ENCODE measurements at places on chromosomes 7 and 10.

GRCh38 chr10:79266084-79266483 lies 81.2 kb upstream of the PPIF start:
- no peaks in the 10 kb centered on the region for H3K36me3 ChIP-seq
- no peak overlapping the region for H3K4me3 ChIP-seq
- H3K4me1 ChIP-seq = peaks cover 19% of the 10 kb centered on the region
- H3K27ac ChIP-seq = peak overlapping the region; percentile 76

DNA sequence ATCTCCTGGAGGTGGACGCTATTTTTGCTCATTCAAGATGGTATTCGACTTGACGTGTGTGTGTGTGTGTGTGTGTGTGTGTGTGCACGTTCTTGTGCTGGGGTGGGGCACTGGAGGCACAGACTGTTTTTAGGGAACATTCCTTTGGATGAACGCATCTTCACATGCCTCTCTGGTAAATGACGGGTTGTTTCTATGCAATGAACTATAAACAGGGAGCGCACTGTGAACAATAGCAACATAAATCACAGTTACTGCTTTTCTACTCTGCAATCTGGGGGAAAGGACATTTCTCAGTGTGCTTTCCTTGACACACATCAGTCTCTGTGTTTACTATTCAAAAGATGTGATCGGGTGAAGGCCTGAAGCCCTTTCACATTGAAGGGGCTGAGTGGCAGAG lies 120.1 kb upstream of the PITRM1 start:
- H3K4me1 ChIP-seq = peaks cover 7% of the 10 kb centered on the region

GRCh38 chr10:43380610-43381222 lies 9.3 kb downstream of the FXYD4 start:
- no peaks in the 10 kb centered on the region for H3K36me3 ChIP-seq
- no peaks in the 10 kb centered on the region for H3K27me3 ChIP-seq
- DNase-seq = no peak

DNA sequence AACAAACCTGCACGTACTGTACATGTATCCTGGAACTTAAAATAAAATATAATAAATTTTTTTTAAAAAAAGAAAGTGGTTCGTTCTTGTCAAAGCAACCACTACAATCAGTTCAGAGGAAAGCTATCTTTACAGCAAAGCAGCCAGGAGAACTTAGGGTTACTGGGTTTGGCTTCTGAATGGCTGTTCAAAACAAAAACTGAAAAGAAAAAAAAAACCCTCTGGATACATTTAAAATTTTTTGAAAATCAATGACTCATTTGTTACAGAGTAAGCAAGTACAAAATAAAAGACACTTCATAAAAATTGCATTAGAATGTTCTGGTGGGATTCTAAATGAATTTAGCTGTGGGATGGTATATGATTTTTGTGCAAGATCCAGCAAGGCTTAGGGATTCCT lies 28.6 kb upstream of the ADD3 start:
- no peak overlapping the region for H3K27ac ChIP-seq
- no peak overlapping the region for H3K4me3 ChIP-seq
- no peaks in the 10 kb centered on the region for H3K36me3 ChIP-seq
- peaks cover 40% of the 10 kb centered on the region for H3K4me1 ChIP-seq

GRCh38 chr7:70953796-70954195 lies 178.1 kb upstream of the GALNT17 start:
- no peaks in the 10 kb centered on the region for H3K36me3 ChIP-seq
- H3K27ac ChIP-seq = peak overlapping the region; percentile 17
- no peak for DNase-seq
- H3K4me3 ChIP-seq = no peak overlapping the region

DNA sequence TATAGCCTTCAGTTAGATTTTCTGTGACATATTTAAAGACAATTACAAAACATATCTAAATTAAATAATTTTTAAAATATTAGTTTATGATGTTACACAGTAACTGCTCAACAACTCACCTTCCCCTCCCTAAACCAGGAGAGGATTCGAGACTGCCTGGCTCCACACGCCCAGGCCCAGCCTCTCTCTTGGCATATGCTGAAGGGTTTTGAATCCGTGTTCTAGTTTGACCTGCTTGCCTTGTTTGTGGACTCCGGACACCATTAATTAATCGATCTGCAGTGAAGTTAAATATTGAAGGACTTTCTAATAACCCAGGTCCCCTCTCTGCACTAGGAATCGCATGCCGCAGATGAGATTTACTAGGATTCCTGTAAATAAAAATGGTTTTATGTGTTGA lies 106.6 kb downstream of the LARP4B start:
- peaks cover 3% of the 10 kb centered on the region for H3K36me3 ChIP-seq
- H3K27me3 ChIP-seq = no peaks in the 10 kb centered on the region

Data from hepatocyte (in vitro differentiated cells).